ENCODE measurements at places on chromosomes 1 and 21. TPM values are rescaled to one million over a fixed set of nuclear protein-coding genes. Genes with fewer than 3 reads are reported as not detected.

GRCh38 chr1:9340172-9340854, 47.6 kb downstream of the SPSB1 start:
- no peak for DNase-seq

DNA sequence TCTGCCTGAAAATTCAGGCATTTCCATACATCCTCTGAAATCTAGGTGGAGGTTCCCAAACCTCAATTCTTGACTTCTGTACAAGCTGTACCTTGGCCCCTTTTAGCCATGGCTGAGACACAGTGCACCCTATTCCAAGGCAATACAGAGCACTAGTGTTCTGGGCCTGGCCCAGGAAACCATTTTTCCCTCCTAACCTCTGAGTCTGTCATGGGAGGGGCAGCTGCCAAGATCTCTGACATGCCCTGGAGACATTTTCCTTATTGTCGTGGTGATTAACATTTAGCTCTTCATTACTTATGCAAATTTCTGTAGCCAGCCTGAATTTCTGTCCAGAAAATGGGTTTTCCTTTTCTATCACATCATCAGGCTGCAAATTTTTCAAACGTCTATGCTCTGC, 248.0 kb upstream of the RGS18 start:
- DNase-seq: no peak

DNA sequence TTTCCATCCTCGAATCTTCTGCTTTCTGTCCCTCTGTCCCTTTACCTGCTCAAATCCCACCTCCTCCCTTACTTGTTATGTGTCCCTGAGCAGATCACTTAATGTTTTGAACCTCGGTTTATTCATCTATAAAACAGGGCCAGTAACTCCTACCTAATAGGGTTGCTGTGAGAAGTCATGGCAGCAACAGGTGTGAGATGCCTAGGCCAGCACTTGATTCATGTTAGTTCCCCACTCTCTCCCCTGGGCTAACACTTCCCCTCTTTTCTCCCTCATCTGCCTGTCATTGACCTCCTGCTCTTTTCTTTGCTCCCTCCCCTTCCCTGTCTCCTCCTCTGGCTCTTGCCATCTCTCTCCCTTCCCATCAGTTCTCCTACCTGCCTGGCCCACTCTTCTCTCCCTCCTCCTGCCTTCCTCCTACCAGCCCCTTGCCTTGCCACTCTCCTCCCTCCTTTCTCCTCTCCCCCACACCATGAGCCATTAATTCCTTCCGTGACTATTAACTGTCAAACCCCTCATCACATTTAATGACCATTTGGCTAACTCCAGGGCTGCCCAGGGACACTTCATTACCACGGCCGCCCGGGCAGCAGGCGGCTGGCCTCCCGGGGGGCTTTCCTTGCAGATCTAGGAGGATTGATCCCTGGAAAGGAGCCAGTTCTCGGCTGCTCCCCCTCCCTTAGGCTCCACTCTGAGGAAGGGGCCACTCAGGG, 90.6 kb upstream of the CD1D start:
- DNase-seq: no peak

Gene GBP4
- 36.8 TPM for total RNA-seq

GRCh38 chr1:8554956-8555534, 237.1 kb downstream of the SLC45A1 start:
- no peak for DNase-seq

Gene FCER1G
- total RNA-seq: 0.93 TPM

DNA sequence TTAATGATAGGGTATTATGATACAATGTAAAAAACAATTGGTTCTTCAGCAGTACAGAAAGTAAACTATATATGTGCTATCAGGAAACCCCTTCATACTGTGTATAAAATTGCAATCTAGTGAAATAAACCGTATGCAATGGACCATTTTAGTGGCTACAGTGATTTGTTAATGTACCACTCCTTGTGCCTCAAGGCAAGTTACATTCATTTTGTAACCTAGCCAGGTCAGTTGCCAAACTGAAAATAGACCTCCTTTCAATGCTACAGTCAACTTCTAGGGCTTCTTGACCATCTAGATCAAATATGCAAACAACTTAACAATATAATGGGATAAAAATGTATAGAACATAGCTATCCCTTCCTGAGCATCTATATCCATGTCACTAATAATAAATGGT, 52.0 kb upstream of the RAVER2 start:
- DNase-seq: no peak

DNA sequence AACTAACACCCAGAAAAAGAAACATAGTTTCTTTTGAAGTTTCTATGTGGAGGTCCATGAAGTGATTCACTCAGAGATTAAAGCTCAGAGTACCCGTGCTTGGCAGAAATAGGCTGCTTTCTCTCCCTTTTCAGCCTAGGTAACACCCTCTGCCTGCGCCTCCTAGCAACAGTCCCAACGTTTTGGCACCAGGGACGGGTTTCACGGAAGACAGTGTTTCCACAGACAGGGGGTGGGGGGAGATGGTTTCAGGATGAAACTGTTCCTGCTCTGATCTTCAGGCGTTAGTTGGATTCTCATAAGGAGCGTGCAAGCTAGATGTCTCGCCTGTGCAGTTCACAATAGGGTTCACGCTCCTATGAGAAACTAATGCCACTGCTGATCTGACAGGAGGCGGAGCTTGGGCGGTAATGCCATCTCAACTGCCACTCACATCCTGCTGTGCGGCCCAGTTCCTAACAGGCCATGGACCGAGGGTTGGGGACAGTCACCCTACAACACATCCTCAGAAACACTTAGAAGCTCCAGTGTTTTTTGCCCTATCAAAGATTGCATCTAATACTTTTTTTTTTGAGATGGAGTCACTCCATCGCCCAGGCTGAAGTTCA, 53.2 kb downstream of the CHML start:
- DNase-seq: no peak

Gene HSPA6
- total RNA-seq: 0.59 TPM

GRCh38 chr21:46663754-46664153, 28.3 kb downstream of the PRMT2 start:
- no peak for DNase-seq

DNA sequence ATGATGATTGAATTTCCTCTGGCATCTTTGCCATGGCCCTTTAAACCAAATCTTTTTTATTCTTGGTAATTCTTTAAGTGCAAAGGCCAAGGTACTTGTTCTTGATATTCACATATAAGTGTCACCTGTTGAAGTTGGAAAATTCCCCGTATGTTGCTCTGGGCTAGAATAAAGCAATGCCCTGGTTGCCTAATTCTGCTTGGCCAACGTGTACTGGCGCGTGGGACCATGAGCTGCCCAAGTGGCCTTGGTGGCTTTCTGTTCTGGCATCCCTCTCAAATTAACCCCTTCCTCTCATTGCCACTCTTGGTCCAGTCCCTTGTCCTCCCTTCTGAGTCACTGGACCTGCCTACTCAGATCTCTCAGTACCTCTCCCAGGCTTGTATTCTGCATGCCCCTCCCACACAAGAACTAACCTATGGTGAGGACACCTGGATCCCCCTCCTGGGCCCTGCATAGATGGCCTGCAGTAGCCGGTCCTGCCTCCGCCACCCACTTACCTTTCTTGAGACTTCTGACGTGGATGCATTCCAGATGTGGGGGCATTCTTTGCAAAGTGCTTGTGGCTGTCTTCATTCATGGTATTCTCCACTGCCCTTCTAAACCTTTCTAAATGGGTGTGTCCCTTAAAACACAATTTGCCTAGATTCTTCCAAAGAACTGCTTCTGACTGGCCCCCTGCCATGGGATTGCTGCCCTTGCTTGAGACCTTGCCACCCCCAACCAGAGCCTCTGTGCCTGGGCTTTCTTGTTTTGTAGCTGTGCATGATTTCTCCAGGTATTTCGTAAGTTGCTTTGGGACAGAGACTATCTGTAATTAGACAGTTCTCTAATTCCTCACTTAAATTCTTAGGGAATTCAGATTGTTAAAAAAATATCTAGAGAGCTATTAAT, 152.4 kb downstream of the GALNT2 start:
- no peak for DNase-seq

- no peak for DNase-seq
Observed at GRCh38 chr1:85328713-85329397, 52.4 kb upstream of the BCL10 start.

DNA sequence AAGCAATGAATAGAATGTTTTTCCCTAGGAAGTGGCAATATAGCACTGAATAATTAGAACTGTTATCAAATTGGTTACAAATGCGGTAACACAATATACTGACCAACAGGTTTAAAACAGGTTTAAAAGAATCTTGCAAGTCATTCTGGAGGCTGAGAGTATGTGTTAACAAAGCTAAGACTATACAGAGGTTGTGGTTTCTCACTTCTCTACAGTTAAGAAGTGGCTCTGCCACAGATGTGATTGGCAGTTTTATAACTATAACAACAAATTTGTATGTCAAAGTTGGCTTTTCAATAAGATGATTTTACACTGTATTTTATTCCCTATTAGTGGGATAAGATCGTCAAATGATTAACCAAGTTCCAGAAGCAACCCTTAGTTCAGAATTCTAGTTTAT, 7.1 kb downstream of the ANGEL2 start:
- DNase-seq: no peak

GRCh38 chr1:39761557-39762260, 9.4 kb downstream of the OXCT2 start:
- DNase-seq: no peak

Gene CD84
- total RNA-seq: 16.3 TPM

DNA sequence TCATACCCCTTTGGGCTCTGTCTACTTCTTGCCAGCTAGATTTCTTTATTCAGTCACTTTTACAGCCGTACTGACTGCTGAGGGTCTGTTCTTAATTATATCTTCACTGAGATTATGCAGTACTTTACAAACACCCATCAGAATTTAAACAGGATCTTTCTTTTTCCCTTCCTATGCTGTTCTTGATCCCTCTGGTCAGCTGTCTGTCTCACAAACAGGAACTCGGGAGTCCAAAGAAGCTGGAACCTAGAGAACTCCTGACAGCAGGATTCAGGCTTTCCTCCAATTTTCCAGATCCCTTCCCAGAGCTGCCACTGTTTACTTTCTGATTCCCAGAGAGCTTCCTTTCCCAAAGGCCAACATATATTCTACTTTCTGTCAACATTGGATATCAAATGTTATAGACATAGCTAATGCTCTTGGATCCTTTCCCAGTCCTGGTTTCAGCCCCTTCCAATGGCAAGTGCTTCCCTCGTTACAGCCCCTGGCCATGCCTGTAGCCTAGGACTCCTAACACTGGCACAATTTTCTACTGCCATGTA, 59.5 kb downstream of the ATP2B4 start:
- DNase-seq: no peak

Gene ZFP69B
- 5.1 TPM for total RNA-seq

Gene SLC2A5
- not detected for total RNA-seq

DNA sequence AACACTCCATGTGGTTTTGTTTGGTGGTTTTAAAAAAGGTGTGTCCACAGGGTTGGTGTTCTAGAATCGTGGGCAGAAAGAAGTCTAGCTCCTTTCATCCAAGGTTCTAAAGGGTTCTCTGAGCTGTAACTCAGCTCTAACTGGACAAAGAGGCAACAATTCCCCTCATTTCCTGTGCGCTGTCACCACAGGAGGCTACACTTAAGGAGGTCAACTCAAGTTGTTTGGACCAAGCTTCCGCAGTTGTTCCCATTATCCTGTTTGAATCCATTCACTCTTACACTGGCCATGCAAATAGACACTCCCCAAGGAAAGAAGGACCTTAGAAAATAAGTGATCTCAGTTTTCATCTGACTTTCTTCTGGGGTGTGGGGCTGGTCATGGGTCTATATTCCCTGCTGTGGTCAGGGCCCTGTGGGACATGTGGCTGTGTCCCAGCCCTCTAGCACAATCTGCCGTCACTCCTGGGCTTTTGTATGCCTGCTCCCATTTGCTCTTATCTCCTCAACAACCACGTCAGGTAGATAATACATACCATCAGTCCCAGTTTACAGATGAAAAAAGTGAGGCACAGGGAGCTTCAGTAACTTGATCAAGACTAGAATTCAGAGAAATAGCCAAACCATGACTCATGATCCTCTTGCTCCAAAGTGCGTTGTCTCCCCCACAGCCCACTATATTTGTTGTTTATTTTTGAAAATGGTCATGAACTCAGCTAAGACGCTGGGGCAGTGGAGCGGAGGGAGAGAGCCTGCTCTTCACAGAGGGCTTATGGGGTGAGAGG, 103.6 kb downstream of the RHOU start:
- no peak for DNase-seq

DNA sequence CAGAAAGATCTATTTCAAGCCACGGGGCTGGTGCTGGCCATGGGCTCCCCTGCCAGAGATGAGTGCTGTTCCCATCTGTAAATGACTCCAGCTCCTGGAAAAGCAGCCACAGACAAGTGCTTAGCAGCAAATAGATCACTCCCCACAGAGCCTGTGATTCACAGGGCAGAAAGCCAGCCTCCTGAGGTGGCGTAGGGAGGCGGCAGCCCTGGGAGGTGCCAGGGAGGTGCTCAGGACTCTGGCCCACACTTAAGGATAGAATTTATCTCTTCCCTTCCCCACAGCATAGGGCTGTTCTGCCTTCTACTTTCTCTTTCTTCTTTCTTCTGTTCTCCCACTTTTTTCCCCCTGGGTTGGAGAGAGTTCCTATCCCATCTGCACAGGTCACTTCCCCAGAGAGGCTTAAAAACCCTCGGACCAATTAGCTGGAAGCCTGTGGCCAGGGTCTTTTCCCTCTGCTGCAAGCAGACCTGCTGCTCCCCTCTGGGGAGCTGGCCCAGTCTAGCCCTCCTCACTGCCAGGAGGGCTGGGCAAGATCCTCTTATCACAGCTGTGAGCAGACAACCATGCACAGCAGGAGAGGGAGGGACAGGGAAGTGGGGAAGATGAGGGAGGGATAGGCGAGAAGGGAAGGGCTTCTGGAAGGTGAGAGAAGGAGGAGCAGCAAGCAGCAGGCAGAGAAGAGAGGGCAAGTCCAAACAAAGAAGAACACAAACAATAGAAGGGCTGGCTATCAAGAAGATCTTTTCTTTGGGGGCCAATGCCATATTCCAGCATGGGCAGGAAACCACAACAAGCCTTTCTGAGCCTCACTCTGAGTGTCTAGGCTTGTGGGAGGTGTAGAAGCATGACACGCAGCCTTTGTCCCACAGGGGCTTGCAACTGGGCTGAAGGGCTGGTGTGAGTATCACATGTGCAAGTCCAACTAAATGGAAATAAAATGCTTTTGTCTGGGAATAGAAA, 41.0 kb downstream of the KCND3 start:
- no peak for DNase-seq

Gene C8A
- not detected for total RNA-seq

Gene FCGR3A
- not detected for total RNA-seq

Gene SPRR2A
- not detected for total RNA-seq

GRCh38 chr1:237235091-237235490, 193.1 kb downstream of the RYR2 start:
- no peak for DNase-seq

GRCh38 chr1:26387447-26387846, 14.9 kb upstream of the ZNF683 start:
- DNase-seq: no peak

GRCh38 chr1:155892796-155893195, 18.4 kb downstream of the RIT1 start:
- DNase-seq: no peak

GRCh38 chr1:88998716-88999115, 6.3 kb upstream of the KYAT3 start:
- DNase-seq: no peak

- DNase-seq: no peak
Observed at GRCh38 chr1:241332987-241333386, 24.0 kb downstream of the RGS7 start.

- DNase-seq: no peak
Observed at GRCh38 chr1:153778051-153778823, 3.0 kb downstream of the SLC27A3 start.

Gene TCHHL1
- total RNA-seq: not detected

Gene SV2A
- total RNA-seq: 18.6 TPM
